ENCODE measurements at places on chromosomes 16 and 17.

GRCh38 chr17:72120642-72121163 lies at the start of gene SOX9:
TSS of gene SOX9 (plus strand) at chr17:72121020. CDS start at chr17:72121392, 372 bp downstream.
- peak; percentile 79 for DNase-seq

DNA sequence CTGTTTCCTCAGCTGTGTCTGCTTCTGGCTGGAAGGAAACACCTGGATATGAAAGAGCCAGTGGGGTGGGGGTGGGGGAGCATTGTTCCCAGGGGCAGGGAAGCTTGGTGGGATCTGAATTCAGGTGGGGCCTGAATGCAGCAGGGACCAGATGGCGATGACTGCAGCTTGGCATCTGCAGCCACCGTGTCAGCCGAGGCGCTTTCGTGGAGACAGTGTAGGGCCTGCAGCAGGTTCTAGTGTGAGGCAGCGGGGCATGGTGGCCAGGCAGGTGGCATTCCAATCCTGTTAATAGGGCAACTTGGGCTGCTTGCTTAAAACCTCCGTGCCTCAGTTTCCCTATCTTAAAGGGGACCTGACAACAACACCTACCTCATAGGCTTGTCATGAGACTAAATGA lies 1.7 kb downstream of the PIK3R6 start:
- no peak for DNase-seq

DNA sequence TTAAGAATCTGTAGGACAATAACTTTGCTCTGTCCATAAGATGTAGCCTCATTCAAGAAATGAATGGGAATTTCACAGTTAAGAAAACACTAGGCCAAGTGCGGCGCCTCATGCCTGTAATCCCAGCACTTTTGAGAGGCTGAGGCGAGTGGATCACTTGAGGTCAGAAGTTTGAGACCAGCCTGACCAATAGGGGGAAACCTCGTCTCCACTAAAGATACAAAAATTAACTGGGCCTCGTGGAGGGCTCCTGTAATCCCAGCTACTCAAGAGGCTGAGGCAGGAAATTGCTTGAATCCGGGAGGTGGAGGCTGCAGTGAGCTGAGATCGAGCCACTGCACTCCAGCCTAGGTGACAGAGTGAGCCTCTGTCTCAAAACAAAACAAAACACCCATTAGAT lies 19.9 kb upstream of the RSL1D1 start:
- peak; percentile 55 for DNase-seq

GRCh38 chr16:79008036-79008868 lies 592.3 kb downstream of the MAF start:
- no peak for DNase-seq

GRCh38 chr17:4944163-4944553 lies 4.1 kb downstream of the RNF167 start:
- no peak for DNase-seq

DNA sequence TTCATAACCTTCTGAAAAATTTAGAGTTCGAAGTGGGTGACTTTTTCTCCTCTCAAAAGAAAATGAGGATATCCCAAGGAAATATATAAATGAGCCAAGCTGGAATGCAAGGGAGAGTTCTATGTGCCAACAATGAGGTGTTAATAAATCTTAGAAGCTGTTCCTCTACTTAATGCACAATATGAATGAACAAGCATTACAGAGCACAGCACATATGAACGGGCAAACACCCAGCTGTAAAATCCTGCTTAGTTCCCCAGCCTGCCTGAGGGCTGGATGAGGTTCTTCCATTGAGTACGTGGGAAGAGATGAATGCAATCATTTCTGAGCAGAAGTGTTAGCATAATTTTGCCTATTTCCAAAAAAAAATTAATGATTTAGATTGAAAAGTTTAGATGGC lies 58.1 kb downstream of the WDR59 start:
- DNase-seq: no peak

DNA sequence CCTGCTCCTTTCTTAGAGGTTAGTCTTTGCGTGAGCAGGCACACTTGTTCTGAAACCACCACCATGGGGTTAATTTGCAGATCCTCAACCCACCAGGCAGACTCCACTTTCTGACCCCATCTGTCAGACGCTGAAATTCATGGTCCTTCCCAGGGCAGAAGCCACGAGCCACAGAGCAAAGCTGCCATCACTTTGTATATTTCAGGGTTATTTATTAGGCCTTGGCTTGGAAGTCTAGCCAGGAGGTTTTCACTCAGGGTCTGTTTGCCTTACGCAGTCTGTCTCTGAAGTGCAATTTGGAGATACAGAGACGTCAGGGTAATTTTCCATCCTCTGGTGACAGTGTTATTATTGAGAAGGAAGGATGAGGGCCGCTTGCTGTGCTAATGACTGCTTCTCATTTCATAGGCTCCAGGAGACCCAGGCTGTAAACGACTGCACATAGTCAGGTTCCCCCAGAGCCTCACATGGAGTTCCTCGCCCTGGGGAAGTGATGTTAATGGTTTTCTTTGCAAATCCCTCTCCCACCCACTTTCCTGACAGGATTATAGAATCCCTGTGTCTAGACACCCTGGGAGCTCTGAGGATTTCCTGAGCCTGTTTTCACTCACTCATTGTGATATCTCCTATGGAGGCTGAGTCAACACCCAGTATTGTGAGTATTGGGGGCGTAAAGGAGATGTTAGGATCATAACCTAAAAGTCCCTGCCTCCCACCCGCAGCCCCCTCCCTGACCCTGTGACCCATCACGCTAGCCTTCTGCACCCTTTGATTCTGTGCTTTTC lies 269.0 kb downstream of the ABCC12 start:
- DNase-seq: no peak

DNA sequence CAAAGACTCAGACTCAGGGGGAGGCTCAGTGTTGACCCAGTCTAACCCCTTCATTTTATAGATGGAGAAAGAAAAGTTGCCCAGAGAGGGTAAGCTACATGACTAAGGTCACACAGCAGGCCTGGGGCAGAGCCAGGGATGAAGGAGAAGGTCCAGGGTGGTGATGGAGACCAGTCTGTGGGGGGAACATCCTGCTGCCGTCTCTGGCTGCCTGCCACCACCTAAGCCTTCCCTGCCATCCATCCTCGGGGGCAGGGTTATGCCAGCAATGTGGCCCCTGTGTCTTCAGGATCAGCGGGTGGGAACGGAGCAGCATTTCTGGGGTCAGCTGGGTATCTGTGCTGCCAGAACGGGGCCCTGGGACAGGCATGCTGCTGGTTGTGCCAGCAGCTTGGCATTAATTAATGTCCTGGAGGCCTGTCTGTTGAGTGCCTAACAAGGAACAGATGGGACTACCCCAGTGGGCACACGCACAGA lies 5.5 kb downstream of the DOK4 start:
- DNase-seq: no peak

GRCh38 chr17:79042421-79043190 lies 18.6 kb downstream of the C1QTNF1 start:
- peak; percentile 65 for DNase-seq

DNA sequence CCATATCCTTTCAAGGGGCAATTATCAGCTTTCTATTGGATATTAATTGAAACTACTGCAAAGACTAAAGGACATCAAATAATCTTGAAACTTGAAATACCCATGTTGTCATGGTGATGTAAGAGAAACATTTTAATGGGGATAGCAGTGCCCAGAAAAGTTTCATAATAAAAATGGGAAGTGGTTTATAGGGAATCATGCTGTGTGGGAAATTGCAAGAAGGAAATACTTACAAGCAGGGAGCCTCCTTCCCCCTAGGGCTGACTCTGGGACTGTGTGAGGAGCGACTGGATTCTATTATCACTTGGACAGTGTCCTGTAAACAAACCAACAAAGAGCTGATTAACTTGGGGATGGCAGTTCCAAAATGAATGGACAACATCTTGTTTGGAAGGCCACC lies 1393.1 kb upstream of the GOT2 start:
- no peak for DNase-seq

DNA sequence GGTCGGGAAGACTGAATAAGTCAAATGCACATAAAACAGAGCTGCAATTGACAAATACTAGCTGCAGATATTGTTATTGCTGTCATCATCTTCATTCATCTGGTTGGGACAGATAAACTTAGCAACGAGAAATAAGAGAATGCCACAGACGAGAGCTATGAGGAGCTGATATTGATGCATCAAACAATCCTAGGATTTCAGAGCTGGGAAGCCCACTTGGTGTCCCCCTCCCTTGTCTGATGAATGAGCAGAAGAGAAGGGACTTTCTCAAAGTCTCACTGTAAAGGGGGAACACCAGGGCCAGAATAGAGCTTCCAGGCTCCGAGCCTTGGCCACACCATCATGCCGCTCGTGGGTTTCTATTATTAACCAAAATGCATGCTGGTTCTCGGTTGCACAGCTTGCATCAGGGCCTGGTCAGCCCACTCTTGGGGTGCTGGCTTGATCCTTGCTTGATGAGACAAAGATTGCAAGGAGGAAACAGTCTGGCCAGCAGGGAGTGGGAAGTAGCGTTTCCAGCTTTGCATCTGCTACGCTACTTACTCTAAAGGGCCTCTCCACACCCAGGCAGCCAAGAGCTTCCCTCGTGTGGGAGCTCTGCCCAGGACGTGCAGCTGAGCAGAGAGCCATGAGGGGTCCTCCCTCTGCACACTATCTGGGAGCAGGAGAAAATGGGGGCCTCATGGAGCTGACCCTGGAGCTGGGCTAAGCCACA lies 28.4 kb upstream of the EMP2 start:
- DNase-seq: peak; percentile 68

DNA sequence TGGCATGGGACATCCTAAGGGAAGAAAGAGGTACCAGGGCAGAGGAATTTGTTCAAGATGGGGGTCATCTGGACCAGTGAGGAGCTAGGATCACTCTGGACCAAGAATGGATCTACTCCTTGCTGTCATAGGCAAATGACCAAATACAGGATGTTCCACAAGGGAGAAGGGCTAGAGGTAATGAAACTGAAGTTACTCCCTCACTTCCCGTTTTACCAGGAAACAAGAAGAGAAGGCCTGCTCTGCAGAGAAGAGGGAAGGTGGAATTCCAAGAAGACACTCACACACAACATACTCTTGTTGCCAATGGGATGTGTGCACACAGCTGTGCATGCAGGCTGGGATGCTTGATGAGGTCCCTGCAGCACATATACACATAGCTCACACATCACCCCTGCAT lies 38.6 kb downstream of the NEUROD2 start:
- DNase-seq: no peak

DNA sequence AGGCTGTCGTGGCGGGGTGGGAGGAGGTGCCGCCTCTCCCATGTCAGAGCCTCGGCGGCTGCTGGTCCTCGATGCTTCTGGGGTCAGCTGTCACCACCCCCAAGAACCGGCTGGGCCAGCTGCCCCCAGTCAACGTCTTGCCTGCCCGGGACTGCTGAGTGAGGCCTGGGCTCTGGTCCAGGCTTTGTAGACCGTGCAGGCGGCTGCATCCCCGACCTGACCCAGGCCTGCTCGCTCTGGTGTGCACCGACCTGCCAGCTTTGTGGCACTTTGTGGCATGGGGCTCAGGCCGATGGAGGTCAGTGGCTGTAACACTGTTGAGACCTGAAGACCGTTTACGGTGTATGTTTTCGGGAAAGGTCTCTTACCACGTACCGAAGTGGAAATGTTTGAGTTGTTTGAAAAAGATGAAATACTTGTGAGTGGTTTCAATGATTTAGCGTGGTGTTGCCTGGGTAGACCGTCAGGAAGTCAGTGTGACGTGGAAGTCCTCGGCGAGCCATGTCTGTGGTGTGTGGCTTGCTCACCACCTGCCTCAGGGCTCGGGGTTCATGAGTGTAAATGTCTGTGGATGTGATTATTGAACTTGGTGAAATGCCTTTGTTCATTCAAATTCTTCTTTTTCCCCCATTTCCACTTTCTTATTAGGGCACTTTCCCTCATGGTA lies 53.2 kb upstream of the ZNF750 start:
- DNase-seq: no peak

GRCh38 chr17:27630607-27631410 lies at the start of gene LGALS9:
TSS of gene LGALS9 (plus strand) at chr17:27631188. CDS start at chr17:27631266, 78 bp downstream.
- peak; percentile 16 for DNase-seq

GRCh38 chr16:12502676-12503075 lies 301.0 kb downstream of the CPPED1 start:
- no peak for DNase-seq

- no peak for DNase-seq
Observed at GRCh38 chr17:40602445-40603443, 37.5 kb upstream of the CCR7 start.

DNA sequence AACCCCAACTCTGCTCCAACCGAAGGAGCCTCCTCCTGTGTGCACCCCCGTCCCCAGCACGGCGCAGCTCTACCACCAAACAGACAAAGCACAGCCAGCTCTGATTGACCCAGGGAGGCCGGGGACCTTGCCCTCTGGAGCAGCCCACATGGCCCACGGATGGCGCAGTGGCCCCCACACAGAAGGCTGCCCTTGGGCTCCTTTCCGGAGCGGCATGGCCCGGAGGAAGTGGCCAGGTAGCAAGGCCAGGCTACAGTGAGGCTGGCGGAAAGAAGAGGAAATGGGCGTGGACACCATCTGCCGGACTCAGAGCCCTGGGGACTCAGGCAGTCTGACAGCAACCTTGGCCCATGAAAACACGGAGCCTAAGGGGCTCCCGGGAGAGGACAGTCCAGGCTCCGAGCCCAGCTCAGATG lies 19.9 kb upstream of the ZC3H18 start:
- DNase-seq: no peak

DNA sequence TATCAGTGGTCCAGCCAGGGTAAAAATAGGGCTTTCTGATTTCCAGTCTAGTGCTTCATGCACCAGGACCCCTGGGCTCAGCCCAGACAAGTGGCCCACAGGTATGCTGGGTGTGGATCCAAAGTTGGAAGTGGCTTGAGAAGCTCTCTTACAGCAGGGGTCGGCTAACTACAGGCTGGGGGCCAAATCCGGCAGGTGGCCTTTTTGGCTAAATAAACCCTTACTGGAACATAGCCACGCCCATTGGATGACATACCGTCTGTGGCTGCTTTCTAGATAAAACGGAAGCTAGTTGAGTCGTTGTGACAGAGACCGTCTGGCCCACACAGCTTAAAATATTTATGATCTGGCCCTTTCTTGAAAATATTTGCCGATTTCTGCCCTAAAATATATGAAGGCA lies 119.0 kb upstream of the CDC42EP4 start:
- DNase-seq: peak; percentile 2

DNA sequence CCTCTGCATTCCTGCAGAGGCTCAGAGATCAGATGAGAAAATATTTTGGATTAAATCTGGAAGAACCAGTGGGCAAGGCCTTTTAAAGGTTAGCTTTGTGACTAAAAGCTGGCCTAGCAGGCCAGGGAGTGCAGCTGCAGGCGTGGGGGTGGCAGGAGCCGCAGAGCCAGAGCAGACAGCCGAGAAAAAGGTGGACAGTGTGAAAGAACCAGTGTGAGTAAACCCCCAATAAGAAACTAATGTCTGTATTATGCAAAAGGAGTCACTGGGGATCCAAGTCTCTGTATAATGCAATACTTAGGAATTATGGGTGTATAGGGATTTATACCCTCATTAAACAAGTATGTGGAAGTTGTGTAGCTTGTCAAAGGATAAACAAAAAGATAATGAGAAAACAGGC lies 21.4 kb upstream of the SPACA3 start:
- DNase-seq: peak; percentile 16
